Activated CD8-positive, alpha-beta T cell treated with anti-CD3 and anti-CD28 coated beads, Interleukin-2, amount 10 ng/mL, durations not matched to agents 7 days and 5 days (primary cell): ENCODE measurements at places on chromosomes 6 and 20. TPM values are rescaled to one million over a fixed set of nuclear protein-coding genes. Genes with fewer than 3 reads are reported as not detected.

The SYNCRIP gene
- 137 TPM for total RNA-seq

The FAM229B gene
- 1.9 TPM for total RNA-seq

The GRM4 gene
- total RNA-seq, result not detected

The GNRH2 gene
- total RNA-seq, result 1.5 TPM

The PACRG gene
- total RNA-seq, result not detected
